CD8-positive, alpha-beta T cell (primary cell): ENCODE measurements at places on chromosomes 6 and 20.

DNA sequence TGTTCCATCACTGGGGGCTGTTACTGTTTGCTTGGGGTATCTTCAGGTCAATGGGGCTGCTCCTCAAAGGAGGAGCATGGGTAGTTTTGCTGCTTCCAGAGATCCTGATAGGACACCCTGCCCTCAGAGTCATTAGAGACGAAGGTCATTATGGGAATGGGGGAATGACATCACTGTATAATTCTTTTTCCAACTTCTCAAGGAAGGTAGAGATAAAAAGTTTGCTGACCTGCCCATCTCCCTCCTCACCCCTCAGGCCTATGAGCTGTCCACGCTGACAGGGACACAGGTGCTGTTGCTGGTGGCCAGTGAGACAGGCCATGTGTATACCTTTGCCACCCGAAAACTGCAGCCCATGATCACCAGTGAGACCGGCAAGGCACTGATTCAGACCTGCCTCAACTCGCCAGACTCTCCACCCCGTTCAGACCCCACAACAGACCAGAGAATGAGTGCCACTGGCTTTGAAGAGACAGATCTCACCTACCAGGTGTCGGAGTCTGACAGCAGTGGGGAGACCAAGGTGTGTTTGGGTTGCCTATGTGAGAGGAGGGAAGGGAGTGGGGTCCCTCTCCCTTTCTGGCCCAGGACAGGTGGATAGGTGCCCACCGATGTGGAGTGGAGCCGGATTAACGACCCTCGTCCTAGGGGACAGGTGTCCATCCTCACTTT, 2.7 kb downstream of the SRF start:
- DNase-seq = peak; percentile 61

GRCh38 chr6:113833537-113833936, 23.6 kb upstream of the MARCKS start:
- no peak for DNase-seq

- no peak for DNase-seq
These were observed 38.3 kb downstream of the PDRG1 start for GRCh38 chr20:31913431-31914157.

GRCh38 chr20:47609001-47609400, 107.3 kb downstream of the NCOA3 start:
- no peak for DNase-seq

- DNase-seq = no peak
These were observed 1.2 kb downstream of the ABHD12 start for GRCh38 chr20:25389401-25389857.

DNA sequence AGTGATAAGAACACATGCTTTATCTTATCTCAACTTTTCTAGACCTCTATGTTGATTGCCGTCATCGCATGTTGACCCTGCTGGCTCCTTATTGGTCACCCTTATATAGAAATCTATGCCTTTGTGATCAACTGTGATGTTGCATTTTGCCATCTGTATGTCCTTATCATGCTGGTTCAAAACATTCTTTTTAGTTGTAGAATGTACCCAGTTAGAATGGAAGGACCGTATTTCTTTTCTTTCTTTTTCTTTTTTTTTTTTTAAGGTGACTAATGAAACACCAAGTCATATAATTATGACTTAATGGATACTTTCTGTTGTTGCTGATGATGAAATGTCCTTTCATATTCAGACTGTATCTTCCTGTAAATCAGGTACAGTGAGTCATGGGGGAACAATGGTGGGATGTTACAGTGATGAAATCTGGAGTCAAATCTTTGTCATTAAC, 145.9 kb upstream of the CITED2 start:
- no peak for DNase-seq

DNA sequence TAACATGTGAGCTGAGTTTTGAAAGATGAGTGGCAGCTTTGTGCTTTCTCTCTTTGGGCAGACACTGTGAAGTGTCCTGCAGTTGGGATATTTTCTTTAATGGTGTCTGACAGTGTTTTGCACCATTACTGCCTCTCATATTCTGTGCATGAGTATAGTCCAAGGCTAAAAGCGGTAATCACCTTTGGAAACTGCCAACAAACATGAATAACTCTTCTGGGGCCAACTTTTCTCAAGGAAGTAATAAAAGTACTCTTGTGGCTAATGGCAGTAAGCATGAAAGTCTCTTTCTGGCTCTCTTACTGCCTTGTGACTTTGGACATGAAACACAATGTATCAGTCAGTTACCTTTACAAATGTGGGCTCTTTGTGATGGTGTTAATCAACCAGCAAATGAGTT, 91.7 kb upstream of the SOX4 start:
- no peak for DNase-seq

- no peak for DNase-seq
These were observed 92.9 kb downstream of the TFAP2C start for GRCh38 chr20:56722042-56722441.
